Stimulated activated CD8-positive, alpha-beta memory T cell treated with anti-CD3 and anti-CD28 coated beads, Interleukin-4, amount 100 ng/mL, for 4 hours (primary cell): ENCODE measurements at places on chromosomes 11 and 22.

- no peak for DNase-seq
Measured at GRCh38 chr11:9516113-9516512, 55.3 kb downstream of the ZNF143 start.

DNA sequence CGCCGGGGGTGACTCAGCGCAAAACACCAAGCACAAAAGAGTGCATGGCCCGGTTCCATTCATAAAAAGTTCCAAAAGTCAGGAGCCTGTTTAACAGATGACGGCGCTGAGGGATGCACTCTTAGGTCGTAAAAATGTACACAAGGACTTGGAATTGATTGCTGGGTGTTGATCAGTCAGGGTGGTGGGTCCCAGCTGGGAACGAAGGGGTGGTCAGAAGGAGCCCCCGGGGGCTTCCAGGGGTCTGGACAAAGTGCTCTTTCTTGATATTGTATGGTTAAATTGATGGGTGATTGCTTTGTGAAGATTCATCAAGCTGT is 20.7 kb downstream of the IFITM10 start:
- no peak for DNase-seq

- DNase-seq = no peak
Measured at GRCh38 chr11:116035977-116036376, 531.8 kb upstream of the CADM1 start.

GRCh38 chr22:40862013-40862412 is at the start of gene DNAJB7:
Gene DNAJB7, minus strand, starts transcription at chr22:40862113. Its CDS starts 119 bp downstream, at chr22:40861994.
- no peak for DNase-seq

DNA sequence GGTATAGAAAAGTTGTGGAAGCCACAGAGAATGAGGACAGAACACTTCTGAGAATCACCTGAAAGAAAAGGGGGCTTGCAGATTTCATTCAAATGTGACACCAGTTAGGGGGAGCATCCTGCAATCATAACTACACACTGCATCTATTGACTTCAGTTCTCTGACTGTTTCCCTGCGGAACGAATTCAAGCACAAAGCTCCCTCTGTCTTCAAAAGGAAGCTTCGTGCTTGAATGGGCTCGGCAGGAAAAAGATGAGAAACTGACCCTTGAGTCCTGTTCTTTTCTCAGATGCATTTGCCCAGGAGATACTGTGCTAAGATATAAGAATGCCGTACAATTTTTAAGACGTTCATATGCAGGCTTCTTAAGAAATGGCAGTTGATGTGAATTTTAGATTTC is 2000.4 kb upstream of the RAG2 start:
- DNase-seq = no peak

DNA sequence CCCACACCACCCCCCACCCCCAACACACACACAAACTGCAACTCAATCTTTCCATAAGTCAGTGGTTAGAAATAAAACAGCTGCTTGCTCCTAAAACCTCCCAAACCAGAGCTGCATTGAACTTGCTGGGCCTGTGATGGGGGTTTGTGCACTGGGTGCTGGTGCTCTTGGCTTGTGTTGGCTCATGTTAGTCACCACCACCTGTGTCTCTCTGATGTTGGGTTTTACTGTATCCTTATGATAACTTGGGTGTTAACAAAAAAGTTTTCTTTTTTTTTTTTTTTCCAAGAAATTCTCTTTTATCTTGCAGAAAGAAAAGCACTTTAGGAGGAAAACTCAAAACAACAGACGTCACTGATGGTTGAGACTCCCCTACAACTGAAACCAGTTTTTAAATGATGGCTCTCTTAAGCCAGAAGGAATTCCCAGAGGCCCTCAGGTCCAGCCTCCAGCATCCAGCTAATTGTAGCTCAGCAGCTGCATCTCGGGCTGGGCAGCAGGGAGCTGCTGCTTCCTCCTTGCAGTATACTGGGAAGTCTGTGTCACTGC is 79.9 kb upstream of the DRD2 start:
- no peak for DNase-seq

DNA sequence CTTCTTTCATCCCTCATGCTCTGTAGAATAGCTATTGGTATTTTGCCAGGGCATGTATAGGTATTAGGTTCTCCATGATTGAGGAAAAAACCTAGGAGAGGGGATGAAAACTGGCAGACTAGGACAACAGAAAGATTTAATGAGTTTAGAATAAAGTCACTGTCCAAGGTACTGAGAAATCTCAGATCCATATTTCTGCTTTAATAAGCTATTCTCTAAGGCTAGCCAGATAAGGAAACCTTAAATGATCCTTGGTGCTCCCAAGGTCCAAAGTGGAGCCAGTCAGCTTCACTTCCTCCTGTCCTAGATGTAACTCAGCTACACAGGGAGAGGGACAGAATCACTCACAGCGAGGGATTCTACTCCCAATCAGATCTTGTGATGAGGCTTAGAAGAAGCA is 13.7 kb upstream of the CSNK2A3 start:
- no peak for DNase-seq

- no peak for DNase-seq
Measured at GRCh38 chr22:46055911-46056545, 79.1 kb upstream of the WNT7B start.

- DNase-seq = no peak
Measured at GRCh38 chr11:14342906-14343305, 16.1 kb downstream of the RRAS2 start.

GRCh38 chr22:30178181-30179126 is 68.1 kb downstream of the LIF start:
- DNase-seq = no peak

DNA sequence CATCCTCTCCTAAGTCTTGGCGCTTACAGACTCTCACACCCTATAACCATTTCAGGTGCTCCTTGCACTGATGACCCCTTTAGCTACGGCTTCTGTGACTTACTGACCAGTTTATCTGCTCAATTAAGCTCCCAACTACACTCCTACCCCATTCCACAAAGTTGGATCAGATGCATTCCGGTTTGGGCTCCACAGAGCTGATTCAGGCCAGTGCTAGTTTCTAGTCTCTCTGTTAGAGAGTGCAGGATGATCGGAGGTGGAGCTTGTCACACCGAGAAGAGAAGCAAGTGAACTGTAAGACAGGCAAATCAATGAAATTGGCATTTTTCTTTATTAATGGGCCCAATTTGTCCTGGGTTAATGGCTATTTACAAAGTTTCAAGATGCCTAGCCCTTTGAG is 436.8 kb upstream of the CADM1 start:
- DNase-seq = no peak

- no peak for DNase-seq
Measured at GRCh38 chr11:78097666-78098385, 18.2 kb upstream of the NDUFC2 start.

GRCh38 chr11:46719048-46719542 is at the start of gene F2:
Gene F2, plus strand, starts transcription at chr11:46719213. Its CDS starts 23 bp downstream, at chr11:46719236.
- DNase-seq = no peak

GRCh38 chr11:115761817-115762216 is 257.6 kb upstream of the CADM1 start:
- DNase-seq = no peak

DNA sequence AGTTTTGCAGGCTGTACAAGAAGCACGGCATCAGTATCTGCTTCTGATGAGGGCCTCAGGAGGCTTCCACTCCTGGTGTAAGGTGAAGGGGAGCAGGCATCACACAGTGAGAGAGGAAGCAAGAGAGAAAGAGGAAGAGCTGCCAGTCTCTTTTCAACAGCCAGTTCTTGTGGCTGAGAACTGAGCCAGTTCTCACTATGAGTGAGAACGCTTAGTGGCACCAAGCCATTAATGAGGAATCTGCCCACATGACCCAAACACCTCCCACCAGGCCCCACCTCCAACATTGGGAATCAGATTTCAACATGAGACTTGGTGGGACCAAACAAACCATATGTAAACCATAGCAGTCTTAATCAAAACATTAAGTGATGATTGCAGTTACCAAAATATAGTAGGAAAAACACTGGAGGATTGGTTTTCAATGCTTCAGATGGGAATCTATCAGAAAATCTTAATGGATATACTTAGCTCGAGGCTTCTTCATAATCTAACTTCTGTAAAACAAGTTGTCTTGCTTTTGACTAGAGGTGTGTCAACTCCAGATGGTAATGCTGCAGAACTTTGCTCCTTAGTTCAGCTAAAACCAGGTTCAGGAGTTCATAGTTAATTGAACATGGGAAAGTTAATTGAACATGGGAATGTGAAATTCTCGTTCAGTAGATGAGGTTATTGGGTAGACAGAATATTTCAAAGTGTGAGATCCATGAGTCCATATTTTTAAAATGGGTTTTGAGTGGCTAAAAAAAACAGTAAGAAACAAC is 12.2 kb downstream of the FAR1 start:
- no peak for DNase-seq

DNA sequence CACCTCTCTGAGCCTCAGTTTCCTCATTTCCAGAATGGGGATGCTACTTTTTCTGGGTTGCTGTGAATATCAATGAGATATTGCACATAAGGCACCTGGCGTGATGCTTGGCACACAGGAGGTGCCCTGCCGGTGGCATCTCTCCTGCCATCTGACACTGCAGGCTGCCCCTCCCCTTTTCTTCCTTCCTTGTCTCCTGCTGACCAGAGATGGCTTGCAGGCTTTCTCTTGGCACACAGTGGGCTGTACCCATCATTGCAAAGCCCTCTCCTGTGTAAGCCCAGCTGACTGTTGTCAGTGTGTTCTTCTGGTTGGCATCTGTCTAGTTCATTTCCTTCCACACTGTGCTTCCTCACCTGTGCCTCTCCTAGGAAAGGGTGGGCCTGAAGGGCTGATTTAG is 91.7 kb downstream of the MYO18B start:
- DNase-seq = no peak

DNA sequence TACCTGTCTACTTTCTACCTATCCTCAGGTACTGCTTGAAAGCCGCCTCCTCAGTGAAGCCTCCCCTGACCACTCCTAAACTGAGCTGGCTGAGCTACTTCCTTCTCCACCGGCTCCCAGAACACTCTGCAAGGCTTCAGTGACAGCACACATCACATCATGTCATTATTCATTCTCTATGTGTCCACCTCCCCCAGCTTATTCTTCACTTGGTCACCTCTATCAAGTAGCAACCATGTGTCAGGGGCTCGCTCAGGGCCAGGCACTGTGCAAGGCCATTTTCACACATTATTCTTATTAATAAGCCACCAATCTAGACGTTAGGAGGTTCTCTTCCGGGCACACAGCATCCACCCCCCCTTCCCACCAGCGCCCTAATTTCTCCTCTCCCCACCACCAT is 3.7 kb upstream of the ELFN2 start:
- no peak for DNase-seq

DNA sequence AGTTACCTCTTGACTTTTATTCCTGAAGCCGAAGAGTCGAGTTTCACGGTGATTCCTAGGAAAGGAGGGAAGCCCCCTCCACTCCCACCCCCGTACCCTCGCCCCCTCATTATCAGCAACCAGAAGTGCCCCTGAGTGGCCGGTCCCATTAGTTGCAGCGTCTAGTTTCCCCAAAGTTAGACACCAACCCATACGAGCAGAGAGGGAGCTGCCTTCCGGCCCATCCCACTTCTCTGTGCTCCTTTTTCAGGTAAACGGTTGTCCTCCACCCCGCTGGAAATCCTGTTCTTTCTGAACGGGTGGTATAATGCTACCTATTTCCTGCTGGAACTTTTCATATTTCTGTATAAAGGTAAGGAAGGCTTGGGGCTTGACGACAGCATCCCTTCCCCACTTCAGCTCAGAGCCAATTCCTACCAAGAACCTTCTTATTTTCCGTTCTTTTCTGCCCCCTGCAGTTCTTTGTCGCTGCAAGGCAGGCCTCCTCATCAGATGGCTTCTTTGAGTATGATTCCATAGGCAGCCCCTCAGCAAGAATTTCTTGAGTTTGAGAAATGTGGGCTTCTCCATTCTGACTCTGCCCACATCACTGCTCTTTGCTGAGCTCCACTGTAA is 701 bp downstream of the TMEM216 start:
- DNase-seq = no peak

- DNase-seq = no peak
Measured at GRCh38 chr11:108895579-108896480, 231.0 kb downstream of the DDX10 start.

GRCh38 chr22:23984430-23984829 is 4.5 kb downstream of the GSTT2 start:
- DNase-seq = no peak

DNA sequence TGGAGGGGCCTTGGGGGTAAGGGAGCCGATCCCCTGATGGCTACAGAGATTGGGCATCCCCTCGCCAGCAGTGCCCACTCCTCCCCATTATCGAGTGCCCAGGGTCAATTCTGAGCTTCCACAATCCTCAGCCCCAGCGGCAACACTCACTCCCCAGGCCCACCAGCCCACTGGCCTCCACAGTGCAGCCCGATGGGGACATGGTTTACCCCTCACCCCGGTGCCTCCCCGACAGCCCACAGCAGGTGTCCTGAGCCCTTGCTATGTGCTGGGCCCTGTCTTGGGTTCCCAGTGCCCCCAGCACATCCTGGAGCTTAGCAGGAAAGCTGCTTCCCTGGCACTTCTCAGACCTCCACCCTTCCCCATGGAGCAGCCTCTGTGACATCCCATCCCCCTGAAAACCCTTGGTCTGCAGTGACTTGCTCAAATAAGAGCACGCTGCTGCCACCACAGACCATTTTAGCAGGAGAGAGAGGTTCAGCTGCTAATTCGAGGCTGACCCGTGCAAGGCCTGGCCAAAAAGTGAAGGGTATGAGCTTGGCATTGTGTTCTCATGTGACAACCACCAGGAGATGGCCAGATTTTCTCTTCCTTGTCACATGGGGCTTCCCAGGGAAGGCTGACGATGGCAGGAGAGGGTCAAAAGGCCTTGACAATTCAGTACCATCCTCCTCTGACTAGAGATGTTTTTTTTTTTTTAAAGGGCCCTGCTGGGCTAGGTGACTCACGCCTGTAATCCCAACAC is 23.6 kb downstream of the KCNJ4 start:
- no peak for DNase-seq

GRCh38 chr11:115885535-115886421 is 381.6 kb upstream of the CADM1 start:
- no peak for DNase-seq

DNA sequence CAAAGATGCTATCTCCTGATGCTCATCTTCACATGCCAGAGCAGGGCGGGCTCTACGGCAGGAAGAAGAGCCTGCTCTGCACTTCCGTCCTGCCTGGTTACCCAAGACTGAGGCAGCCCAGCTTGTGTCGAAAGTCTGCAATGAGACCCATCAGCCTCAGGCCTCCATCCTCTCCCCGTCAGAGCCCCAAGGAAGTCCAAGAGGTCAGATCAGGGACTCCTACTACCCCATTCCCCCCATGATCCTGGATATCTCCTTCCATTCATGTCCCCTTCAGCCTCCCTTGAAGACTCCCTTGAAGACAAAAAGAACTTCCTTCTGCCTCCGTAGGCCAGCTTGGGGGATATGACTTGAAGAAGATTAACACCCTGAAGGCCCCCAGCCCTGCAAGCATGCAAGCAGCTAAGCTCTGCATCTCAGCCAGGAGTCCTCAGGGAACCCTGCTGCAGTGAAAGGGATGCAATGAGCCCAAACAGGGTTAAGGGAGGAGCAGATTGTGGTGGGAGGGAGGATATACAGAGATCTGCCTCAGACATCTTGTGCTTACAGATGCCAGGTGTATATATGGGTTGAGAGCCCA is 85.6 kb downstream of the TRIM29 start:
- DNase-seq = no peak
